ENCODE measurements at places on chromosomes 1 and 21.

DNA sequence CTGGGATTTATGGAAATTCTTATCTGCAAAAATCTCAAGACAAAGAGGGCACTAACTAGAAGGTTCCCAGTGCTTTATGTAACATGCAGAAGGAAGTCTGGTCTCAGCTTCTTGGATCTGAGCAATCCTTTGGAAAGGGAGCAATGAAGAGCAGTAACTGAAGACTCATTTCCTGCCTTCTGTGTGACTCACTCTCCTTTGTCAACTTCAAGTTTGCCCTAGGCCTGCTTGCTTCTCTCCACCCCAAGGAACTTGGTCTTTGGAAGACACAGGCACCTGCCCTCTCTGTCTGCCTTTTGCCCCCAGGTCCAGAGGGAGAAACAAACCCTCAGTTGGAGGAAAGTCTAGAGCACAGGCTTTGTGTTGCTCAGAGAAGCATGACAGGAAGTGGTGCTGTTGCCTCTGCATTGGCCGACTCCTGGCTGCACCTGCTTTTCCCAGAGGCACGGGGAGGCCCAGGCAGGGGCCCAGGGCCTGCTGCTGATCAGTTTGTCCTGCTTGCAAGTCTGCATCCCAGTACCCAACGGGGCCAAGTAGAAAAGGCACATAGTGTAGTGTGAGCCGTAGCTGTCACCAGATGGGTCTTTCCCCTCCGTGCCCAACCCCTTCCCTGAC is 137.2 kb downstream of the DHRS3 start:
- DNase-seq, result no peak

DNA sequence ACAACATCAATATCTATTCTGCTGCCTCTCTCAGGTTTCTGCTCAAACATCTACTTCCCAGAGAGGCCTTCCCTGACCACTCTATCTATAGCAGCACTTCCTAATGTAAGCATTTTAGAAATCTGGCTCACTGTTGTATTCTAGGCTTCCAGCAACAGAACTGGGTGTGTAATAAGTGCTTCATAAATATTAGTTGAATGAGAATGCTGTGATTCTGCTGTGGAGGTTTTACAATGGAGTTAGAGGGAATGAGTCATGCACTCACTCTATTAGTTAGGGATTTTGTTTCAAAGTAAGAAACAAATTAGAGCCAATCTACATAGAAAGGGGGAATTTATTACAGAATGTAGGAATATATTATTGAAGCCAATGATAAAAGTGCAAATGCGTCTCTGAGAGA is 38.6 kb upstream of the SLC35F3 start:
- no peak for DNase-seq

- no peak for DNase-seq
These were observed 4.1 kb downstream of the ATP5IF1 start for GRCh38 chr1:28240024-28240423.

DNA sequence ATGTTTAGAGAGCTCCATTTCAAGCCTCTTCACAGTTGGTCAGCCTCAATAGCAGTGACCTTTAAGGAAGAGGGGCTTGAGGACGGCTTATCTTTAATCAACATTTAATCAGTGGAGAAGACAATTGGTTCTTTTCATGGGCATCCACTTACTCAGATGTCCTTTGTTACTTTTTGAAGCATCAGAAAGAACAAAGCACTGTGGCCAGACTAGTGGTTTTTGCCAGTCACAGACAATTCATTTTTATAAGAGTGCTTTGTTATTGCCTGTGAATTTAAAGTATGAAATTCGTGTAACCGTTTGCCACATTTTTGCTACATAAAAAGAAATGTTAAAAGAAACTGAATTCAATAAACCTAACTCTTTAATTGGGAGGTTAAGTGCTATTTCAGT is 222.8 kb downstream of the TPR start:
- DNase-seq, result no peak

DNA sequence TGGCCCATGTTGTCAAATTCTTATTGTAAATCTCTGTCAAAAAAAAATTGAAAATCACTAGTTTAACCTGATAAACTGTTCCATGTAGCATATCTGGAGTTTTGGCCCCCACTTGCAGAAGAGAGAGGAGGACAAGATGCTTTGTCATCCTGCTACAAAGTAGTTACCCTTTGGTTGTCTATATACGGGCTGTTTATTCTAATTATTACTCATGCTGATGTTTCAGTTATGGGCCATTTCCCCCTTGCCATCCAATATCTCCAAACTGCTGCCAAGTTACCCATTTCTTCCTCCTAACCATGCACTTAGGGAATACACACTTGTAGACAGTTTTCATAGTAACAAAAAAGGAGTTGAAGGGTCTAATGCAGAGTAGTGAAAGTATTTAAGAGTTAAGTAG is 22.6 kb downstream of the STX12 start:
- DNase-seq, result no peak

GRCh38 chr1:111471012-111471411 is 2.8 kb upstream of the C1orf162 start:
- peak; percentile 11 for DNase-seq

DNA sequence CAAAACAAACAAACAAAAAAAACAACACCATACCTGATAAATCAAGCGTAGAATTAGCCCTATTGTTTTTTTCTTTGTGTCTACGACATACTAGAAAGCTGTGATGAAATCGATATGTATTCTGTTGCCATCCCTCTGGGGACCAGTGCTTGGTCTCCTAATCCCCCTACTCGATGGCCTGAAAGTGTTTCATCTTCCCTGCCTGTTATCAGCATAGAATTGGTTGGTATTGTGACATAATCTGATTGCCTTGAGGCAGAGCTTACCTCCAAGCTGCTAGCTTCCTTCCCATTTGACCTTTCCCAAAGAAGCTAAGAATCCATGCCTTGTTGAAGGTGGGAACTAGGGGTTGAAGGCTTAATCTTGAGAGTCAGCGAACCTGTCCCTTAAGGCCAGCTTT is 40.7 kb upstream of the PIGV start:
- DNase-seq, result no peak

GRCh38 chr21:29656504-29657239 is 283.1 kb downstream of the GRIK1 start:
- DNase-seq, result no peak

GRCh38 chr1:25805863-25806225 is 5.9 kb downstream of the SELENON start:
- no peak for DNase-seq

- DNase-seq, result no peak
These were observed 88.0 kb upstream of the ZNF648 start for GRCh38 chr1:182149411-182149965.

GRCh38 chr1:118184739-118185083 is 317 bp downstream of the SPAG17 start:
- no peak for DNase-seq

DNA sequence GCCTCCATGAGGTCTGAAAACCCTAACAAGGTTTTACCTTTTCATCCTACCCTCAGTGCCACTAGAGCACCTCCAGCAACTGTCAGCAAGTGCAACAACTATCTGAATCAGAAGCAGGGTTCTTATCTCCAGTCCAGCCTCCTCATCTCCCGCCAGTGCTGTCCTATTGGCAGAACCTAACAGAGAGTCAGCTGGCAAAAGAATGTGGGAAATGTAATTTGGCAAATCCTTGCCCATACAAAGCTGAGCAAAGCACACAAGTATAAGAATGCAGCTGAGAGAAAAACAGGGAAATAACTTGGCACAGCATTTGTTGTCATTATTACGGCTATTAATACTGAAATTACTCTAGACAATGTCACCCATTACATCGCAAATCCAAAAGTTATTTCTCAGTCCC is 124.2 kb downstream of the ATP6V1G3 start:
- no peak for DNase-seq

- no peak for DNase-seq
These were observed 275.4 kb upstream of the RGS18 start for GRCh38 chr1:191882870-191883269.

GRCh38 chr21:36817732-36818450 is 119.0 kb downstream of the SIM2 start:
- no peak for DNase-seq

DNA sequence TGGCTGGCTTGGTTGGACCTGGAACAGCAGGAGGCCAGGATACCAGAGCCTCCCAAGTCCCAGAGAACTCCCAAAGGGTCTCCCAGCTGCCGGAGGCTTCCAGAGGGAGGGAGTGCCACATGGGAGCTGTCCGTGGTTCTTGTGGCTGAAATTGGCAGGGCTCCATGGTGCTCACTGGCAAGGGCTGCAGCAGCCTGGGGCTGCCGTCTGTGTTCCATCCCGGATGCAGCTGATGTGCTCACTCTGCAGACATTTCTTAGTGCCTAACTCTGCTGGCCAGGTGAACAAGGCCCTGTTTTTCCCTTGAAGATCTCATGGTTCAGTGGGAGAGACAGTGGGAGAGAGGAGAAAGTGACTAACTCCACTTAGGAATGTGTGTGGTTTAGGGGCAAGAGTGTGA is 261.1 kb downstream of the CAMTA1 start:
- DNase-seq, result no peak

DNA sequence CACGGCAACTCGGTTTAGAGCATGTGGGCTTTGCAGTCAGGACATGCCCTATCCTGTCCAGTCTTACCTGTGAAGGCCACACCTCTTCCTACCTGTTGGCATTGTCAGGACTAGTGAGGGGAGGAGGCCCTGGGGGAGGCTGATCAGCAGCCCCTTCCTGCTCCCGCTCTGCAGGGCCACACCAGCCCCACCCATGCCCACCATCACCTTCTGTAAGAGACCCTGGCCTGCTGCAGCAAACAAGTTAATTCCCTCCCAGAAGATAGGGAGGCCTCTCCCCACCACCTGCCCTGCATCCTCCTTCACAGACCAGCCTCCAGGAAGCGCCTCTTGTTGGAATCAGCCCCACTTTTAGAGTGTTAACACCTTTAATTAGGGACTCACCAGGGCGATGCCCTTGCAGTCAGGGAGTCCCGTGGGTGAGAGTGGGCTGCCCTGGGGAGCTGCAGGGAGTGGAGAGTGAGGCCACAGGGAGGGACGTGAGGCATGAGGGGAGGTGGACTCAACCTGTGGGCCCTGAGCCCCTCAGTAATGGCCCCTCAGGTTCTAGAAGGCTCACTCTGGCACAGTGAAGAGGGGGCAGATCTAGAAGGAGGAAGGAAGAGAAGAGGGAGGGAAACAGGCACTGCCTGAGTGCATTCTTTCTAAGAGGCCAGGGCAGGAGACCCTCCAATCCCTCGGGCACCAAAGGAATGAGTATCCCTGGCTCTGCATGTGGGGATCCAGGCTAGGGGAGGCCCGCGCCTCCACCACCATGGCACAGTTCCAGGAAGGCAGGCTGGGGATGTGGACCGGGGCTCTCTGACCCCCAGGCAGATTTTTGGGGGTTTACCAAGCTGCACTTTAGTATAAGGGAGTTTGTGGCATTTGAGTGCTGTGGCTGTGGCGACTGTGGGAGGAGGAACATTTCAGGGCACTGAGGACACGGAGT is 8.2 kb downstream of the UMODL1 start:
- no peak for DNase-seq

DNA sequence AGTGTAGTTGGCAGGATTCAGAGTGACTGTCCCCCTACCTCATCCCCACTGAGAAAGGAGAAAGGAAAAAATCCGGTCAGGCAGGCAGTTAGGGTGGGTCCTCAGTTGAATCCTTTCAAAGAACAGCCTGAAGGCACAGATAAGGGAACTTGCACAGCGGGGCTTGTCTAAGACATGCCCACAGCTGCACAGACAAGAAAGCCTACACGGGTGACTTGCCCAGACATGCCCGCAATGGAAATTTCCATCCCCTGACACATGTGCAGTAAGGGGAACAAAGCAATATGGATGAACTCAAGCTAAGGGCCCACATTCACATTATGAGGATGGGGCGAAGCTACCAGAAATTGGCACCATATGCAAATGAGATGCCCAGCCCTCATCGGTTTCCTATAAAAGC is 82.5 kb downstream of the DESI2 start:
- DNase-seq, result no peak

DNA sequence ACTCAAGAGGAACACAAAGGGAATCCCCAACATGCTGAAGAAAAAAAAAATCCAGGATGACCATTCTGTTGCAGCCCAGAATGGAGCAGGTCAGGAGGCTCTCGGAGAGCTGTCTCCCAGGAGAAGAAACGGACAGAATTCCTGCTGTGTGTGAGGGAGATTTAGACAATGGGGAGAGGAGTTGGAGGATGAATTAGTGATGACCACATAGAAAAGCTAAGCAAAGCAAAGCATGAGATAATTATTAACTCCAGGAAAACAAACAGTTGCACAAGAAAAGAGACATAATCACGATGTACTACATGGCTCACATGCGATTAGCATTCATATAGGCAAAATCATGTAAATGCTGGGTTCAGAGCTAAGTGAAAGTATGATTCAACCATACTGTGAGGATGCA is 61.1 kb upstream of the SMYD2 start:
- no peak for DNase-seq

DNA sequence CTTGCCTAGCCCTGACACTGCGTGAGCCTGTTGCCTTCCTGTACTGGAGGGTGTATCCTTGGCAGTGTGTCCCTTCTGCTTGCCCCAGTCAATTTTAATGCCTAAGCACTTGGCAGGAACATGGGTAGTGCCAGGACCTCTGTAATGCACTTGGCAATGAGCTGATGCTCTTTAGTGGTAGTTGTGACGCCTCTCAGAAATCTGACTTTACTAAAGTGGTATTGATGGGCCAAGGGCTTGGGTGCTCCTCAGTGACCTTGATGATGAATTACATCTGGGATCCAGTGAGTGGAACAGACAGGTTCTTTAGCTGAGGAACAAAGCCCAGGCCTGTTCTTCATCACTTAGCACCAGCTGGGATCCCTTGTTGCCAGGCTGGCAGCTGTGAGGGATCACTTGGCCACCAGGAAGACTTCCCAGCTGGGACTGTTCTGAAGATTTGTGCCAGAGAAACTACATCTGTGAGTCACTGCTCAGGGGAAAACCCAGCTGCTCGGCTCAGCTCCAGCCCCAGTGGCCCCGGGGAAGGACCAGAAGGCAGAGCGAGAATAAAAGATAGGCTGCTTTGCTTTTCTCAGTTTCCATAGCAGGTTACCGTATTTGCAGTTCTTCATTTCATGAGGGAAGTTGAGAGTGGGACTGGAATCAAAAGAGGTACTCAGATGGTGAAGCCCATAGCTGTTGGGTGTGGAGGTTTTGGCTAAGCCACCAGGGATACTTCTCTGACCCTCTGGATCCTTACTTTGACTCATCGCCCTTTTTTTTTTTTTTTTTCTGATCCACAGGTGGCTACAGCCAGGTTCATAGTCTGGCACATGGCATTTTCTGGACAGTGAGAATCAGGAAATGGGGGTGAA is 28.5 kb upstream of the KCNA2 start:
- DNase-seq, result peak; percentile 37

DNA sequence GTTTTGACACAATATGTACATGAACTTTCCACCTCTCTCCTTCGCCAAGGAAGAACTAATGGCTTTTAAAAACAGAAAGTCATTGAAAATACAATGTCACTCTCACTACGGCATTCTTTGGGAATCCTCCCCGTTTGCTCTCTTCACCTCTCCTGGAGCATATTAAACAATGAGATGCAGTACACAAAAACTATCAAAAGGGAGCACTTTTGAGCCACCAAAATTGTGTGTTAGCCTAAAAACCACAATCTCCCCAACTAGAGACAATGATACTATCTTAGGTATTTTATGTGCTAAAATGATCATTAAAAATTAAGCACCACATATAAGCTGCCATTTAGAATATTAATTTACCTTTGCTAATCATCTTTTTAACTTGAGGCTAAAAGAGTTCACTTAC is 425.5 kb downstream of the KCTD3 start:
- DNase-seq, result no peak

- DNase-seq, result no peak
These were observed 267.3 kb downstream of the NEGR1 start for GRCh38 chr1:72015006-72015405.
